GM23248 (cell line): ENCODE measurements at places on chromosomes 4 and X.

GRCh38 chr4:158159054-158159717 lies 13.6 kb downstream of the GASK1B start:
- DNase-seq = peak; percentile 77

GRCh38 chr4:145481942-145482208 lies 222 bp downstream of the SMAD1 start:
- no peak for DNase-seq

DNA sequence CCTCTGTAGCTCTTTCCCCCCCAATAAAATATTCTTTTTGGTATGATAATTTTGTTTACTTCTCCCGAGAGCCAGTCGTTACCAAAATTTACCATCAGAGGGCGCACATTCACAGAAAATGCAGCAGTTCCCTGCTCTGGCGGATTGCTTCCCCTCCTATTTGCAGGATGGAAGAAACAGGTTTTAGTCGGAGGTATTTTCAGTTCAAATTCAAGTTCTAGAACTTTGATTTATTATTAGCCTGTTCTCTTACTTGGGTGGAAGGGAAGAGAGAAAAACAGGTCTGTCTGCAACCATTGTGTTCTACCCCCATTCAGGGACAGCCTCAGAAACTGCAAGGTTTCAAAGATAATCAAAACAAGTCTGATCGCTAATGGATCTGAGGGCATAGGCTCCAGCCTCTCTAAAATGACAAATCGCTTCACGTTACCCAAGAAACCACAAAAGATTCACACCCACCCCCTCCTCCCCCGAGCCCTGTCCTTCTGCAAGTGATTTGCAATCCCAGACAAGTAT lies 263.8 kb upstream of the RPS6KA3 start:
- peak; percentile 61 for DNase-seq

DNA sequence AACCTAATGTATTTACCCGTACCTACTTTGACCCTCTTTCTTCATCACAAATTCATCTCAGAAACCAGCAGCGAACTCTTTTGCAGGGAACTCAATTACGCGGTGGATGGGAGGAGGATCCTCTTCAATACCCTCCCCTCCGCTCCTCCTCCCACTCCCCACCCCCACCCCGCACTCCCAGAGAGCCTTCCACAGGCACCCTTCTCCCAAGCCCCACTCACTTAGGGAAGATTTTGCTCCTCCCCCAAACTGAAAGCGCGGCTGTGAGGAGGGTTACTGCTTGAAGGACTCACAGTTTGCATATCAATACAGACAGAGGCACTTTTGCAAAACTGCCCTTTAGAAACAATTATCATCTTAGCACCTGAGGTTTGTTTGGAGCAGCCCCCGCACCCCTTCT lies 960 bp upstream of the IL1RAPL1 start:
- no peak for DNase-seq

DNA sequence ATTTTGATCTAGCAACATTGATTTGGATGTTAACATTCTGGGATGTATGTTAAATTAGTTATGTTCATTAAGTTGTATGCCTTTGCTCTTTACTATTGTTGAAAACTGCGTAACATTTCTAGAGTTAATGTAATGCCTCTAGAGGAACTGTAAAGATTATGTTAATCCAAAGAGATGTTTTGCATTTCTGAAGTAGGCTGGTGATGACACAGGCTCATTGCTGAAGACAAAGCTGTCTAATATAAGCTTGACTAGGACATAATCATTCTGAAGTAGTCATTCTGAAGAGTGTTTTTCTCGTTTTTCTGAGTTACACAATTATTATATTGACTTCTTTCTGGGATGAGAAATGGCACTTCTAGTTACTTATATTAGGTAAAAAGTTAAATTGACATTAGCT lies 72.9 kb downstream of the LRP2BP start:
- DNase-seq = peak; percentile 23

- DNase-seq = peak; percentile 17
Measured at GRCh38 chr4:103422467-103423219, 224.5 kb upstream of the CENPE start.

DNA sequence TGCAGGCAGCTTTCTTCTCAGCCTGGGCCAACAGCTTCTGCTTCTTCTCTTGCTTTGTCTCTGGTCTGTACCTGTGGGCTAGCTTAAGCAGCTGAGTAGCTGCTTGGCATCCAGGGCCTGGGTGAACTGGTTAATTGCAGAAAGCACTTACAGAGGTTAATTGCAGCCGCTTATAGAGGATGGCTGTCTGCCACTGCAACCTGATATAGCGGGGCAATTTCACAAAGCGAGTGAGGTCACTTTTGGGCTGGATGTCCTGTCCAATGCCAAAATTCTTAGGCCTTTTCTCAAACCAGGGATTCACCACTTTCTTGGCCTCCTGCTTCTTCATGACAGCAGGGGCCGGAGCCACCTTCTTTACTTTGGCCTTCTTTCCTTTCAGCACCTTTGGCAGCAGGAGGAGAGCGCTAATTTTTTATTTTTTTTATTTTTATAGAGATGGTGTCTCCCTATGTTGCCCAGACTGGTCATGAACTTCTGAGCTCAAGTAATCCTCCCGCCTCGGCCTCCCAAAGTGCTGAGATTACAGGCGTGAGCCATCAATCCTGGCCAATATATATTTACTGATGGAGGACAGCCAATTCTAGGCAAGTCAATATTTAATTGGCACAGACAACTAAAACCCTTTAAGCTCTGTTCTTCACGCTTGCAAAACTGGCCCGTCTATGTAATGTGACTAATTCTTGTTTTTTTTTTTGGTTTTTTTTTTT lies 61.0 kb downstream of the ENOPH1 start:
- no peak for DNase-seq

- no peak for DNase-seq
Measured at GRCh38 chr4:38223306-38223705, 263.1 kb downstream of the PTTG2 start.

DNA sequence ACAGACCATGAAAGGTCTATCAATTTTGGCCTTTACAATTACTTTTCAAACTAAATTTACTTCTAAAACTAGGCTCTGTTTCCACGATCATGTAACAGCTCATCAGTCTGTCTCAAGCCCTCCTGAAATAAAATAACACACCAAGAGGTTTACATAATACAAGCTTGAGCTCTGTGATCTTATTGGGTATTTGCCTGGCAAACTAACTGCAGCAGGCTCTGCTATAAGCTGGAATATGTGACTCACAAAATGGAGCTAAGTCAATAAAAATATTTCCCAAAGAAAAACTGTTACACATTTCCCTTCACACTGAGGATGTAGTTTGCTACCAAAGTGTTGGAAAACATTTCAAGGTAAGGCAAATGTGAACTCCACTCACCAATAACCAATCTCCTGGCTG lies 94.7 kb upstream of the GPM6B start:
- DNase-seq = peak; percentile 64

DNA sequence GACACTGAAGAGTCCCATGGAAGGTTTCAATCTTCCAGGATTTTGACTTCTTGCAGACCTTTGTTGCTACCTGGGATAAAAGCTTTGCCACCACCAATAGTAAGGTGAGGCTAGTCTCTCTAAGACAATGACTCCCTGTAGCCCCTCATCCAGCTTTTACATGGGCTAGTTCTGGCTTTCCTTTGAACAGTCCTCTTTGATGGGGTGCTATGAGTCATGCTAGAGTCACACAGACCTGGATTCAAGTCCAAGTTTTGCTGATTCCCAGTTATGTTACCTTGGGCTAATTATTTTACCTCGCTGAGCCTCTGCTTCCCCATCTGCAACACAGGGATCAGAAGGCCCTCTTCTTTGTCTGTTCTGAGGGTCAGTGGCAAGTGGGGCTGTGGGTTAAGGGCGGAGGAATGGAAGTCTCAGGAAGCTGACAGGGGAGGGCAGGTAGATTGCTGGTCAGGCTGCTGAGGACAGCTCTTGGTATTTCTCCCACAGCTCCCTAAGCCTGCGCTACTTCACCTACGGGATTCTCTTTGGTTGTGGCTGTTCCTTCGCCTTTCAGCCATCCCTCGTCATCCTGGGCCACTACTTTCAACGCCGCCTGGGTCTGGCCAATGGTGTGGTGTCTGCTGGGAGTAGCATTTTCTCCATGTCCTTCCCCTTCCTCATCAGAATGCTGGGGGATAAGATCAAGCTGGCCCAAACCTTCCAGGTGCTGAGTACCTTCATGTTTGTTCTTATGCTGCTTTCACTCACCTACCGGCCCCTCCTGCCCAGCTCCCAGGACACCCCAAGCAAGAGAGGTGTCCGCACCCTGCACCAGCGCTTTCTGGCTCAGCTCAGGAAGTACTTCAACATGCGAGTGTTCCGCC lies 90.3 kb downstream of the RLIM start:
- DNase-seq = peak; percentile 26

DNA sequence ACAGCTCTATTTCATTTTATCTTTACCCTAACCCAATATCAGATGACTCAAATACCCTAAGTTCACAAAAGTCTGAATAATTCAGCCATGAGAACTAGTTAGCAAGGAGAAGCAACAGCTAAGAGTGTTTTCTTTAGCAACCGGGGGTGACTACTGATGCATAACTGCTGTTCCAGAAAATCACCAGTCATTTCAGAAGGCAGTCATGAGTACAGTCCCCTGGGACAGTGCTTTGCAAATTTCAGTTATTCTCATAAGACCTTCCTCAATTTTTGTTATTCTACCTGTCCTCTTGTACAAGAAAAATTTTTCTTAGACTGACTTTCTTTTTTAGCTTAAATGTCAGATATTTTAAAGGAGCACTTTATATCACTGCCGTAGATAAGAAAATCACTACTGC lies 16.4 kb downstream of the BANK1 start:
- DNase-seq = peak; percentile 58

DNA sequence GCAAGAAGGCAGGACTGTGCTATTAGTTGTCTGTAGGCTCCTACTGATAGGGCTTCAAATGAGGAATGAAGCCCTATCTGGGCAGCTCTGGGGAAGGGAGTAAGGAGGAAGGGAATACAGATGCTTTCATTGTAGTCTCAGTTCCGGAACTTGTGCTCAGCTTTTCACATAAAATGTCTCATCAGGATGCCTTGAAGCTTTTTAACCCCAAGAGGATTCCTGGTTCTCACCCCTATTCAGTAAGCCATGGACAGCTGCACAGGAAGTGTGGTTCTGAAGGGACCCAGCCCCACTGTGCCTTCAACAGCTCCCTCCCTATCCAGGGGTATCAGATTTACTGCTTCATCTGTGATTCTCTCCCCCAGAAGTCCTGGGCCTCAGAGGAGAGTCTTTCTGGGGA lies 5.0 kb downstream of the ARMCX5 start:
- no peak for DNase-seq

DNA sequence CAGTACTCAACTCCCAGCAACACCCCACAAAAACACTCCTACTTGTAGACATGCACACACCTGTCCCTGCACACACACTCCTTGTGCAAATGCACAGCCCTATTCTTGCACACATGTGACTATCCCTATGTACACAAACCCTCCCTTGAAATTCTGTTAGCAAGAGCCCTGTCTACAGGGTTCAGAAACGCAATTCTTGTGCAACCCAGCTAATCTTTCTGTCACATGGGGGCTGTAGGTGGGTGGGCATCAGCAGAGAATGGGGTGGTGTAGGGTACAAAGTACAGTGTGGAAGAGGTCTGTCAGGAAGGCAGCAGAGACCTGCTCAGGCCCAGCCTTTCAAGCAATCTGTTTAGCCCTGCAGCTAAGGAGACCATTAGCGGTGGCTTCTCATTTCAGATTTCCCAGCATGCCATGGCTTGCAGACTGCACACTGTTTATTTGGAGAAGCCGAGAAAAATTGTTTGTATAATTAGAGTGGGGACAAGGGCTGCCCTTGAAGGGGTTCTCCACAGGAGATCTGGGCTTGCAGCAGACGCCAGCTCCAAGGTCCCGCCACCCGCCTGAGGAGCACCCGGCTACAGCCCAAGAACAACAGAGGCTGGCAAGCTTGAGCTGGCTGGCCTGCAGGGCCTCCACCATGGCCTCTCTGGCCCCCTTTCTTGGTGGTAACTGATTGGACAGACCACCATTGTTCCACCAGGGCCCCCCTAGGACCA lies 144.0 kb upstream of the PJA1 start:
- no peak for DNase-seq

GRCh38 chrX:98380556-98380955 lies 1496.8 kb downstream of the RPA4 start:
- DNase-seq = no peak

DNA sequence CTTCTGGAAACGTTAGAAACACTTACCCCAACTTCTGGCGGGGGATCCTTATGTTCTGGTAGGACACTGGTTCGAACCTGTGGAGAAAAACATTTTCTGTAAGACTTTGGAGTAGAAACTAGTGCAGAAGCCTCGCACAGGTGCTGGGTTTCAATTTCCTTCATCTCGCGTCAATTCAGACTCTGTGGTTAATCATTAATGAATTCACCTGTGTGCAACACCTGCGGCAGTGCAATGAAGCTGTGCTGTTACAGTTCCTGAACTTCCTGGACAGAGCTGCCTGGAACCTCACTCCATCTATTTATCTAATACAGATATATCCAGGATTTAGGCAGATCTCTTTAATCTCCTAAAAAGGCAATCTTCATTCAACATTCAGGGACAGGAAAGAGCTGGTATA lies 531.4 kb downstream of the INPP4B start:
- no peak for DNase-seq

DNA sequence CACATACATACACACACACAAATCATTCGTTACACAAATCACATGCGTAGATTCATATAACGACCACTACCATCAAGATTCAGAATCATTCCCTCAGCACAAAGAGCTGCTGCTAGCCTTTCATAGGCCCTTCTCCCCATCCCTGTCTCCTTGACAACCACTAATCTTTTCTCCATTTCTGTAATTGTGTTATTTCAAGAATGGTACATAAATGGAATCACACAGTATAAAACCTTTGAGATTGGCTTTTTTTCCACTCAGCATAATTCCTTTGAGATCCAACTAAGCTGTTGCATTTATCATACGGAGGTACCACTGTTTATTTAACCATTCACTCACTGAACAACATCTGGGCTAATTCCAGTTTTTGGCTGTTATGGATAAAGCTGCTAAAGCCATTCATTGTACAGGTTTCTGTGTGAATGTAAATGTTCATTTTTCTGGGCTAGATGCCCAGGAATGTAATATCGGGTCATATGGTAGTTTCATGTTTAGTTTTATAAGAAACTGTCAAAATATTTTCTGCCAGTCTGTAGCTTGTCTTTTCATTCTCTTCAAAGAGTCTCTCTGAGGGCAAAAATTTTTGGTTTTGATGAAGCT lies 64.1 kb downstream of the USP11 start:
- no peak for DNase-seq

GRCh38 chr4:154004507-154005170 lies 215.8 kb upstream of the SFRP2 start:
- DNase-seq = peak; percentile 92

DNA sequence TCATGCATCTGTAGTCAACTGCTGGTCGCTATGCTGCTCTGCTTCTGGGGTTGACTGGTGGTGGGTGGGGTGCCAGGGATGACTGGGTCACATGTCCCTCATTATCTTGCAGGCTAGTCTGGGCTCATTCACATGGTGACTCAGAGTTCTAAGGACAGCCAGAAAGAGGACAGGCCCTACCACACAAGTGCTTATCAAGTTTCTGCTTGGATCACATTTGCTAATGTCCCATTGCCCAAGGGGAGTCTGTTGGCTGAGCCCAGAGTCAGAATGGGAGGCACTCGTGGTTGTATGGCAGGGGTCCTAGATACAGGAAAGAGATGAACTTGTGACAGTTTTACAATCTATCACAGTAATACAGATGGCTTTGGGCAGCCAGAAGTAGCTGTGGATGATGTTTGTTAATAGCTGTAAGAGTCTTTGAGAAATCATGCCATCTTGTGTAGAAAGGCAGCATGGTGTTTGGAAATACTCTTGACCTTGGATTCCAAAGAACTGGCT lies 221.3 kb downstream of the GPAT3 start:
- DNase-seq = peak; percentile 60
